ENCODE measurements at places on chromosomes 5 and 9.

GRCh38 chr5:10337986-10338385 lies 15.5 kb upstream of the MARCHF6 start:
- no peak for DNase-seq

DNA sequence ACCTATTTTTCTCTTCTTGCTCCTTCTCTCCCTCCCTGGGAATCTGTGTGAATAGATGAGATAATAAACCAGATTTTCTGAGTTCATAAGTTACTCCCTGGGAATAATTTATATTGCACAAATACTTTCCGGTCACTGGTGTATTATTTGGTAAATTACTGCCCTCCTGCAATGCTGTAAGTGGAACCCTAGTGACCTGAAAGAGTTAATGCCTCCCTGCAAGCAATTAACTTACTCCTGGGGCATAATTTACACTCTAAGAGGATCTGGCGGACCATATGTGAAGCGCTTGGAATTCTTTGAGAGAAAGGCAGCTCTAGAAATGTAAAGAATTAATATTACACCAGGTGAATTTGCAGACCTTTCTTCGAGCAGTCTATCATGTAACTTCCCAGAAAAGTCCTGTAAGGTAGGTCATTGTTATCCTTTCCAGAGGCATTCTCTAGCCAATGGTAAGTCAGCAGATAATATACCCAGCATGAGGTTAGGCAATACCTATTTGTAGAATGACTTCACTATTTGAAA lies 7.0 kb upstream of the GDNF start:
- no peak for DNase-seq

DNA sequence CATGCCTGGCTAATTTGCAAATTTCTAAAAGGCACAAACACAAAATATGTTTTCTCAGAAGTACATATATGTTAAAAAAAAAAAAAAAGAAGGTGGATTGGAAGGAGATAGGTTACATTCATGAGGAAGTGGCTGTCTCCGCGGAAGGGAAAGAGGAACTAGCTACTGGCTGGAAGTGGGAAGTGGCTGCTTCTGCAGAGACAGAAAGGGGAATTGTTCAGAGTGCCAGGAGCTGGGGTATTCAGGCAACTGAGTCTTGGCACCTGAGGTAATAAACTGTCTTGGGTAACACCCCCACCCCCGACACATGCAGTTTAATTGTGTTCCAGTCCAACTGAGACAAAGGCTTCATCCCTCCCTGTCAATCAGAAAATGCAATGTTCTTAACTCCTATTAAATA lies 45.6 kb downstream of the S1PR3 start:
- no peak for DNase-seq

DNA sequence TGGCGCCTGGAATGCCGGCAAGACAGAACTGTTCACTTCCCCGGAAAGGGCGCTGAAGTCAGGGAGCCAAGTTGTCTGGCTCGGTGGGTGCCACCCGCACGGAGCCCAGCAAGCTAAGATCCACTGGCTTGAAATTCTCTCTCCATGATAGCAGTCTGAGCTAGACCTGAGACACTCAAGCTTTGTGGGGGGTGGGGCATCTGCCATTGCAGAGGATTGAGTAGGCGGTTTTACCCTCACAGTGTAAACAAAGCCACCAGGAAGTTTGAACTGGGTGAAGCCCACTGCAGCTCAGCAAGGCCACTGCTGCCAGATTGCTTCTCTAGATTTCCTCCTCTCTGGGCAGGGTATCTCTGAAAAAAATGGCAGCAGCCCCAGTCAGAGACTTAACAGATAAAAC lies 277.4 kb downstream of the SLCO4C1 start:
- DNase-seq, result no peak

DNA sequence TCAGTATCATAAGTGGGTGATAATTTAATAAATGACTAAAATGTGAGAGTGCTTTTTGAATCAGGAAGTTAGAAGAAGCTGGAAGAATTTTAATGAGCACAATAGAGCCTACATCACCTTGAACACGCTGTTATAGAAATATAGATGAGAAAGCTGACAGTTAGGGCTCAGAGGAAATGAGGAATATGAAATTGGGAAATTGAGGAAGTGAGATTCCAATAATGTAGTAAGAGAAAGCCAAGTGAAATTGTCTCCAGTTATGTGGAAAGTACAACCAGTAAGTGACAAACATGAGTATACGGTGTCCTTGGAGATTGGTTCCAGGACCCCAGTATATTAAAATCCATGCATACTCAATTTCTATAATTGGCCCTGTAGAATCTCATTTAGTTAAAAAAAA lies 235.9 kb upstream of the FAM174A start:
- no peak for DNase-seq

DNA sequence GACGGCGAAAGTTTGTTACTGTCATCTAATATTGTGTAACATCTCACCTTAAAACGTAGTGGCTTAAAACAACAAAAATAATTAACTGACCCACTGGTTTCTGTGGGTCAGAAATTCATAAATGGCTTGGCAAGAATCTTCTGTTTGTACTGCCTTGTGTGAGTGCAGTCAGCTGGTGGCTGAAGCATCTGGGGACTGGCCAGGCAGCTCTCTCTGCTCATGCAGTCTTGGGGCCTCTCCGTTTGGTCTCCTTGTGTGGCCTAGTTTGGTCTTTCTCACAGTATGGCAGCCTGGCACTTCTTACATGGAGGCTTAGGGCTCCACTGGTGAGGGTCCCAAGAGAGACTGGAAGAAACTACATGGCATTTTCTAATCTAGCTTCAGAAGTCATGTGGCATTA lies 49.0 kb upstream of the CTXN3 start:
- DNase-seq, result no peak

- no peak for DNase-seq
Measured at GRCh38 chr5:119207105-119207504, 136.2 kb downstream of the DMXL1 start.

- no peak for DNase-seq
Measured at GRCh38 chr5:107476783-107477182, 194.0 kb downstream of the EFNA5 start.

DNA sequence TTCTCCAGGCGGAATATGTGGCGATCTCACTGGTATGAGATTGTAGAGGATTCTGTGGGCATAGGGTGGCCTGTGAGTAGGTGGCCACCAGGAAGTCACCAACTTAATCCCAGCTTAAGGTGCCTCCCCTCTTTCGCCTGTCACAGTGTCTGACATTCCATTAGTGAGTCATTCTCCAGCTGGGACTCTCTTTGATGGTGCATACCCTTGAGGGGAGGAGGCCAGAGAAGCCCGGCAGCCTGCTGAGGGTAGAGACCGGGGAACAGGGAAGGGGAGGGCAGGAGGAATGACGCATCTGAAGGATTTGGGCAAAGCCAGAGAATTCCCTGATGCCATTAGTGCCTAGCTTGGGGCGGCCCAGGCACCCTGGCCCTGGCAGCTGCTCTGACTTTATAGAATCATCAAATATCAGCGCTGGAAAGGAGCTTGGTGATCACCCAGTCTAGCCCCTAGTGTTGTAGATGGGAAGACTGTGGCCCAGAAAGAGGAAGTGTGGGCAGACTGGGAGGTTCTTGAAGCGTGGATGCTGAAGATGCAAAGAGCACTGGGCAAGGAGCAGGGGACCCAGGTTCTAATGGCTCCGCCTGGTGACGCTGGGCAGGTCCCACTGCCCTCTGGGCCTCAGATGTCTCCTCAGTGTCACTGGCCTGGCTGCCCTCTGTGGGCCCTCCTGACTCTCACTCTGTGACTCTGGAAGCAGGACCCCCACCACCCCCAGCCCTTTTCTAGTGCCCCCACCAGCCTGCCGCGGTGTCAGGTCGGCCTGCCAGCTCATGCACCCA lies 41.4 kb downstream of the DAB2IP start:
- no peak for DNase-seq

DNA sequence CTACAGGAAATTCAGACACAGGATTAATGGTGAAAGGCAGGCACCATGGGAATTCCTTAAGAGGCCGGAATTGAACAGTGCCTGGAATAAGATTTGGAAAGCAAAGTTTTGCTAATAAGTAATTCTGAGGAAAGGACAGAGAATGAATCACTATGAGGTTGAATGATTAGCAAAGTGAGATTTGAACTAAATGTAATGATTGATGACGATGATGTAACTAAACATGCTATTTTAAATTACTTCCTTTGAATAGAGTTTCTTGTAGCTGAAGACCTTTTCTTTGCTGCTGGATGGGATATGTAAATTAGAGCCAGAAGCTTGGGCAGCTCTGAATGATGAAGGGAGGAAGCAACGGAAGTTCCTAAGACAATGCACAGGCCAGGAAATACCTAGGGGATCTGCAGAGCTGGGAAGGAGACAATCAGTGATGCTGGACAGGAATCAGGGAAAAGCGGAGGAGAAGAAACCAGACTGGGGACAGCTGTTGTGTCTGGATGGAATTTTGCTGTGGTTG lies 482.0 kb downstream of the PSAT1 start:
- DNase-seq, result no peak

DNA sequence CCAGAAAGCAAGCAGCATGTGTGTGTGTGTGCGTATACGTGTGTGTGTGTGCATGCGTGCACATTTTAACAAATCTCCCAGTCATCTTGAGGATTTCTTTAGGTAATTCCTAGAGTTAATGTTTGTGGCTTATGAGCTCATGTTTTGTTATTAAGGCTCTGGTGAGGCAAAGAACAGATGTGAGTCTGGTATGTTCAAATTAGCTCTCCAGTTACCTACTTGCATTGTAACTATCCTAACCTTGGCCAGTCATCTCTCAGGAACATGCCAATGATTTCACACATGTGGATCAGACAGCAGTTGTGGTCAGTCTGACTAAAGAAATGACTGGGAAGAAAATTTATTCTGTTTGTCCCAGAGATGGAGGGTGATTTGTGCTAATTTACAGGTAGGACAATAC lies 163.1 kb downstream of the IZUMO3 start:
- DNase-seq, result no peak

DNA sequence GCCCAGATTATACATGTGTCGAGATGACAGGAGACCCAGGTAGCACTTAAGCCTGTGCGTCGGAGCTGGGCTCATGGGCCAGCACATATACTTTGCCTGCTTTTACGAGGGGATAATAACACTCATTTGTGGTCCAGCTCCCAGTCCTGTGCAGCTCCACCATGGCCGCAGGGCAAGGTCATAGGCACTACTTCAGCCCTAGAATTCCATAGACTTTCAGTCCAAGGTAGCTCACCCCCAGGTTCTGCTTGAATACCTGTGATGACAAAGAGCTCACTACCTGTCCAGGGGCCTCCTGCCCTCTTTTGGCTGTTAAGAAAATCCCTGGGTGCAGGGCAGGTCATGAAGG lies 1.7 kb downstream of the CORO2A start:
- DNase-seq, result no peak

GRCh38 chr5:149636861-149637246 lies 55.6 kb downstream of the ARHGEF37 start:
- DNase-seq, result no peak

DNA sequence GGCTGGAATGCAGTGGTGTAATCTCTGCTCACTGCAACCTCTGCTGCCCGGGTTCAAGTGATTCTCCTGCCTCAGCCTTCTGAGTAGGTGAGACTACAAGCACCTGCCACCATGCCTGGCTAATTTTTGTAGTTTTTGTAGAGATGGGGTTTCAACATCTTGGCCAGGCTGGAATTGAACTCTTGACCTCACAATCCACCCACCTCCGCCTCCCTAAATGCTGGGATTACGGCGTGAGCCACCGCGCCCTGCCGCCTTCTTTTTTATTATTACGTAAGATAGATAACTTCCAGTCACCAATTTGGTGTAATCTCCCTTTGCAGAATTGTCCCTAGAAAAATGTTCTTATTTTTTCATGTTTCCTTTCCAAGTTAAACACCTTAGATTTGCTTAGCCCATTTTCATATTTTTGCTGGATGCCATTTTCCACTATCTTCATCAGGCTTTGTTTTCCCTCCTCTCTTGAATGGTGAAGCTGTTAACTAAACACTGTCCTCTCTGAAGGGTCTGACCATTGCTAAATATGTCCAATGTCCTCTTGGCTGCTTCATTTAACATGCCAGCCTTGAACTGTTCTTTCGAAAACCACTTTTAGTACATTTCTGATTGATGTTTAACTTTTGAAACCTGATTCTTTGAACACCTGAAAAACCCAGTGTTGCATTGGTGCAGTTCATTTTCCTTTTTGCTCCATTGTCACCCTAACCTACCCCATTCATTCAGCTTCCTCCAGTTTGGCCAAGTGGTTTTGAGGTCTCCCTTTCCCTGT lies 135.1 kb upstream of the PIK3R1 start:
- no peak for DNase-seq

- no peak for DNase-seq
Measured at GRCh38 chr5:133384903-133385302, 227.4 kb downstream of the FSTL4 start.

- no peak for DNase-seq
Measured at GRCh38 chr9:117411547-117411946, 3.3 kb downstream of the ASTN2 start.

GRCh38 chr5:63963080-63963735 lies 963 bp upstream of the HTR1A start:
- DNase-seq, result no peak
